ENCODE measurements at places on chromosomes 5 and 9.

- DNase-seq, result no peak
Observed at GRCh38 chr5:32503261-32503660, 58.7 kb upstream of the ZFR start.

GRCh38 chr9:121057821-121058220 lies 7.7 kb upstream of the C5 start:
- DNase-seq, result no peak

- DNase-seq, result no peak
Observed at GRCh38 chr5:115109840-115110239, 59.9 kb downstream of the TRIM36 start.

GRCh38 chr5:103037673-103038455 lies 82.1 kb downstream of the GIN1 start:
- peak; percentile 12 for DNase-seq

GRCh38 chr5:4511996-4512656 lies 628.0 kb upstream of the ADAMTS16 start:
- no peak for DNase-seq

DNA sequence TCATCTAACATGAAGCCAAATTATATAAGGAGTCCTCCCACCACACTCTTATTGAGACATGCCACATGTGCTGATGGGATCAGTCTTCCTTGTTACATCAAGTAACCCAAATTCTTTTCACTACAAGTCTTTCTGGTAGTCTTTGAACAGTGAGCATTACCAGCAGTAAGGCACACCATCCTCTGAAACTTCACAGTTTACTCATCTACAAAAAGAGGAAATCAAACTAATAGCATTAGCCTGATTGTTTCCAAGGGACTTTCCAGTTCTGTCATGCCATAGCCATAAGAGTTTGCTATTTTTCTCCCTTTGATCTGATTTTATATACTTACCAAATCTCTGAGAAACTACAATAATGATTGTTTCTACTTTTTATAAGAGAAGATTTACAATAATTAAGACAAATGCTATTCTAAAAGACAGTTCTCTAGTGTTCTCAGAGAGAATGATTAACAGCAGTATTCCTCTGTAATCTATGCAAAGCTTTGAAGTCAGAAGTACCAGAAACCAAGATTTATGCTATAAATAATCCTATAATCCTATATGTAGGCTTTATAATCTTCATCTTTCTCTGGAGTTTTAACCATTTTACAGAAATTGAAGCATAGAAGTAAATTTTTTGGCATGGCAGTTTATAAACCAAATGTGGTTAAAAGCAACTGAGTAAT lies 166.2 kb upstream of the ACO1 start:
- DNase-seq, result no peak

DNA sequence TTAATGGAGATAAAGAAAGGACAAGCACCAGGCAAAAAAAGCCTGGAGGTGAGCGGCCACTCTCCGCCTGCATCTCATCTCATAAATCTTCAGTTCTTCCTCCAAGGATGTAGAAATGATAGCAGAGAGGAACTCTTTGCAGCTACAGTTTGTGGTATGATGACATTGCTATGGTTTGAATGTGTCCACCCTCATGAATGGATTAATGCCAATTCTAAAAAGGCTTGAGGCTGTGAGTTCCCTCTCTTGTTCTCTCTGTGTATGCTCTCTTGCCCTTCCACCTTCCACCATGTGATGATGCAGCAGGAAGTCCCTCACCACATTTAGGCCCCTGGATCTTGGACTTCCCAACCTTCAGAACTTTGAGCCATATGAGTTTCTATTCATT lies 126.4 kb downstream of the SPOCK1 start:
- DNase-seq, result no peak

GRCh38 chr5:16057277-16057676 lies 122.3 kb downstream of the MARCHF11 start:
- DNase-seq, result no peak
